Ovary (tissue), 10 donors: ENCODE measurements at places on chromosomes 13 and 19.

- no peak for DNase-seq
Observed at GRCh38 chr13:30841154-30841553, 64.9 kb upstream of the MEDAG start.

- no peak for DNase-seq
Observed at GRCh38 chr19:57566396-57567265, 7.0 kb upstream of the ZNF550 start.

DNA sequence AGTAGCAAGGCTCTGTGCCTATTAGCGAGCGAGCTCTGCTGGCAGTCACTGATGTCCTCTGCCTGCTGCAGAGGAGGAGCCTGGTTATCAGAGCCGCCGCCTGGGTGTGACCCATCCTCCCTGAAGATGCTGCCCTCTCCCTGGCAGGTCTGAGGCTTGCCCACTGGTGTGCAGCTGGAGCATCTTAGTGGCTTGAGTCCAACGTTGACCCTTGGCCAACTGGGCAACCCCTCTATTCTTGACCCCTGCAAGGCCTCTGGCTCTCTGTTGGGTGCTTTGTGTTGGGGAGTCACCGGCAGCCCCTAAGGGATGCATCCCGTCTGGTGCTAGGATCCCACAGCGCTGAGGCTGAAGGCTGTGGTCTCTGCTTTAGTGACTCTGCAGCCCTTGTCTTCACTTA is 277.9 kb upstream of the SOX1 start:
- DNase-seq = no peak

GRCh38 chr13:33262594-33262993 is 23.0 kb downstream of the STARD13 start:
- no peak for DNase-seq

GRCh38 chr13:46555722-46556417 is 2.9 kb downstream of the LRCH1 start:
- DNase-seq = no peak
